ENCODE measurements at places on chromosomes 2 and 18.

DNA sequence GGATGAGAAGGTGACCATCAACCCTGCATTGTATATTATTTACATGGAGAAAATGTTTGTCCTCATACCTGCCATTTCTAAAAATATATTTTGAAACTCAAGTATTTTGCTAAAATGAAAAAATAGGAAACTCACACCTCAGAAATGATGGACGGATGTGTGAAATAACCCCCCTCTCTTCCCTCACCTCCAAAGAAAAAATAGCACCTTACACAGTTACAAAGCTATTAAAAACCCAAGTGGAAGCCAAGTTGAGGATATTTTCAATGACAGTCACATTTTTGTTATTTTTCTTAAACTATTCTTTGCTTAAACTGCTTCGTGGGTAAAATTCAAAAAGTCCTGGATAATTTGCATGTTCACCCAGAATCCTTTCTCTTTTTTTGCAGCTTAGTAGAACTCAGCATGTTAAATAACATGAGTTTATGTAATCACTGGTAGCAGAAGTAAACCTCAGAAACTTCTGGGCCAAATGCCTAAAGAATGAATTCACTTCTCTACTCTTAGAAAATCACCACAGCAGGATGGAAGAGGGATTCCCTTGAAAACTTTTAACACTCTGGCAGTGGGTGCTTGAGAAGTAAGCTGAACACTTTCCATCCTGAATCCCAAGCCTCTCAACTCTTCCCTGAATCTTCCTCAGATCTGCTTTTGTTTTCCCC lies 768 bp downstream of the DSC1 start:
- DNase-seq: no peak

DNA sequence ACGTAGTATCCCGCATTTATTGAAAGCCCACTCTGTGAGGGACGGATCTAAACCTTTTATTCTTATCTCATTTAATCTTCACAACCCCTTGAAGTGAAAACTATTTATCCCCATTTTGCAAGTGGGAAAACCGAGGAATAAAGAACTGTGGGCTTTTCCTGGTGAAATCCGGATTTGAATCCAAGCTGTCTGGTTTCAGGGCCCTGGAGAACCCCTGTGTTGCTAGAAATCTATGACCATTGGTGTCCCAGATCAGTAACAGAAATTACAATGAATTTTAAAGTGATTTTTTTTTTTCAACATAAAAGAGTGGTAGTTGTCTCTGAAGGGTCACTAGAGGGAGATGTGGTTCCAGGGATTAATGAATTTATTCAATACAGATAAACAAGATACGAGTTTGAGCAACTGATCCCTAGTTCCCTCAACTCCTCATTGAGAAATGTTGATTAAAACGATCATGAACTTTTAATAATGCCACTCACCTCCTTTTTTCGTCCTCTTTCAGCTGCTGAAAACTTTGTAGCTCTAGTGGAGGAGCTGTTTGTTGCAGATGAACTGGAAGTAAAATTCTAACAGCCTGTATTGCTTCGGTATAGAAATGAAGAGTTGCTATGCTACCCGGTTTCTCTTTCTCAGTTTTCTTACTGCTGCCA lies 940 bp downstream of the XRCC5 start:
- no peak for DNase-seq

GRCh38 chr18:31498574-31499524 lies 872 bp downstream of the DSG2 start:
- DNase-seq: no peak

GRCh38 chr18:61643884-61644647 lies 248.7 kb downstream of the RNF152 start:
- DNase-seq: no peak

- no peak for DNase-seq
Observed at GRCh38 chr2:27954221-27954673, 63.7 kb downstream of the BABAM2 start.

DNA sequence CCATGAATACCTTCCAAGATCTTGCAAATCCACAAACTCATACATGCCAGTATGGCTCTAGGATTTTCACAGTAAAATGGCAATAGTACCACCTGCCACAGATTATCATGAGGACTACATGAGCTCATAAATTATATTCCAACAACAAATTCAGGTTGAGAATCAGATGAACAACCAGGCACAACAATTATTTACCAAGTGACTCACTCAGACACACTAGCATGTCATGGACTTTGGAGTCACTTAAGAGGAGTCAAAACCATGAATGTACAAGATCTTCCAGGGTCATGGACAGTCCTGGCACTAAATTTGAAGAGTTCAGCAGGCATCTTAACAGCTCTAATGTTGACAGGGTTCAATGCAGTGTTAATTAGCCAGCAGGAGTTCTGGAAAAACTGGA lies 34.4 kb upstream of the BZW1 start:
- DNase-seq: no peak

DNA sequence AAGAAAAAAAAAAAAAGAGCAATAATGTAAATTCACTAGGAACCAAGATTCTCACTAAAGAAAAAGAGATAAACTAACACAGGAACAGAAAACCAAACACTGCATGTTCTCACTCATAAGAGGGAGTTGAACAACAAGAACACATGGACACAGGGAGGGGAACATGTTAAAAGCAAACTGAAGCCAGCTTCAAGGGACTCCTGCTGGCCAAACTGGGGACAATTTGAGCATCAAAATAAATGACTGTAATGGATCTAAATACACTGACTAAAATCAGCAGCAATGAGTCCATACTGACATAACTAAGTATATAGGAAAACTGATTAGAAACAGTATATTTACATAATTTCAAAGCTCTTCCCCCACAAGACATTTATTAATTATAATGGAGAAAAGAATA lies 73.0 kb downstream of the FARSB start:
- no peak for DNase-seq

DNA sequence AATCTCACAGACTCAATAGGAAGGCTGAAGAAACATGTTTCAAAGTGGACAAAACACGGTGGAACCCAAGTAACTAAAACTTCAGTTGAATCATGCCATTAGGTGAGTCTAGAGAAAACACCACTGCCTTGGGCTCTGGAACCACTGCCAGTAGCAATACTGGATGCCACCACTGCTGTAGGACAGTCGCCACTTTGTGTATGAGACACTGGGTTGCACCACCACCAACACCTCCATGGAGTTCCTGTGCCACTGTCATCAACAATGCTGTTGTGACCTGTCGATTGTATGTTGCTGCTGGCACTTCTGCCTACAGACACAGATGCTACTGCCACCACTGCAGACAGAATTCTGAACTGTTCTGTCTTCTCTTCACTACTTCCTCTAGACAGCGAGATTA lies 686.7 kb downstream of the METTL4 start:
- no peak for DNase-seq

DNA sequence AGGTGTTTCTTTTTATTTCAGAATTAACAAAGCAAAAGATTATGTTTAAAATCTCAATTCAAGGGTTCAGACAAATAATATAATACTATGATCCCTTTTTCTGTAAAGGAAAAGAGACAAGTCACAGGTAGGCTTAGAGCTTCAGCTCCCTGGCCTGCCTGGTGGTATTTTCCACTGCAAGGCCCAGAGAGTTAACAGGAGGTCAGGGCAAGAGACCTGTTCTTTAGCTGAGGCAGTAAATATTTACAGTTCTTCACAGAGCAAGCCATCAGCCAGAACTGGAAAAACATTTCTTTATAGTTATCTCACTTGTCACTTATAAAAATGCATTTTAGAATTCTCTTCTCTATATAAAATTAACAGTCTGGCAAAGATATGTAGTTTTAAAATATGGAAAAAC lies 70.1 kb downstream of the EPG5 start:
- no peak for DNase-seq

DNA sequence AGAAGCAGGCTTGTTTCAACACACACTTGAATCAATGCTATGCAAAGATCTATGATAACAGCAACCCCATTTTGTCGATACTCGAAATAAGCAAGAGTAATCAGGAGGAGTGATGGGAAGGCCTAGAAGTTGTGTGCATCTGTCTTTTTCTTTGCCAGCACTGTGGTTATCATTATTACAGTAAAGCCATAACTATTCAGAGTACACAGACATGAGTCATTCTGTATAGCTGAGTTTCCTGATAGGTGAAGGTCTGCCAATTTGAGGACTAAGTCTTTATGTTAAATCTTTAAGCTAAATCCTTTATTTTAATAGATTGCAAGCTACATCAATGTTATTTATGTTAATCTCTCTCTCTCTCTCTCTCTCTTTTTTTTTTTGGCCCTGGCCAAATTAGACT lies 1344.4 kb upstream of the CELF4 start:
- no peak for DNase-seq

DNA sequence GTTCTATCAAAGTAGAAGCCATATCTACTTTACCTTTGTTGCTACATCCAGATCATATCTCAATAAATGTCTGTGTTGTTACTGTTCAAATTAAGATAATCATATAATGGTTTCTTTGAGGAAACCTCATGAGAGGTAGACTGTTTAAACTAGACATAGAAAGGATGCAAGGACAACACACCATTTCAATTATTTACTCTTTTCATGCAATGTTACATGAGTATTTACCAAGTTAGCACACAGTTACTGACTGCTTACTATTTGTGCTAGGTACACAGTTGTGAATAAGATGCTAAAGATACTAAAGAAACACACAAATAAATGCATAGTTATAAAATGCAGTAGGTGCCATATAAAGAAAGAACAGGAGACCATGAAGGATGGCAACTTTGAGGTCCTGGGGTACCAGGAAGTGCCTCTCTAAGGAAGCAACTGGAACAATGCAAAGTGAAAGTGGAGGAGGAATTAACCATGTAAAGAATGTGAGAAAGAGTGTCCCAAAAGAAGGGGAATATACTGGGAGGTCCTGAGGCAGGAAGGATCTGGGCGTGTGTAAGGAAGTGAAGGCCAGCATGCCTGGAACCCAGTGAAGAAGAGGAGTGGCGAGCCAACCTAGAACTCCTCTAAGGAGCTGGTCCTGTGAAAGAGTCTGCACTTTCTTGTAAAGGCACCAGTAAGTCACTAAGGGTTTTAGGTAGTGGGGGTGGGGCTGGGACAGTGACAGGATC lies 39.4 kb downstream of the RBMS1 start:
- DNase-seq: no peak

DNA sequence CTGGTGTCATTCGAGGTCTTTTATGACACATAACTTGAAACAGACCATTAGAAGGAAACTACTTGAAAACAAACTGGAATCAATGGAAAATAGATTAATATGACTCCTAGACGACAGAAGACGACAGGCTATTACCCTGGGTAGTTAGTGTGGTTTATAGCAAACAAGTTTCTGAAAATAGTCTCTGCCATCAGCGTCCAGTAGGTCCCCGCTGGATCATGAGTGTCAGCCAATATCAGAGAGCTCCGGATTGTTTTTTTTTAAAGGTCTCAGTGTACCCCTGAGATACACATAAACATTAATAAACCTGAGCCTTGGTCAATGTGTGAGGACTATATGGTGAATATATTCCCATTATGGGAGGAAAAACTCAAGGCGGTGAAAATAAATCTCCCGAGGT lies 115.0 kb upstream of the THUMPD2 start:
- DNase-seq: no peak

- DNase-seq: no peak
Observed at GRCh38 chr2:16251511-16252225, 311.3 kb downstream of the MYCN start.

DNA sequence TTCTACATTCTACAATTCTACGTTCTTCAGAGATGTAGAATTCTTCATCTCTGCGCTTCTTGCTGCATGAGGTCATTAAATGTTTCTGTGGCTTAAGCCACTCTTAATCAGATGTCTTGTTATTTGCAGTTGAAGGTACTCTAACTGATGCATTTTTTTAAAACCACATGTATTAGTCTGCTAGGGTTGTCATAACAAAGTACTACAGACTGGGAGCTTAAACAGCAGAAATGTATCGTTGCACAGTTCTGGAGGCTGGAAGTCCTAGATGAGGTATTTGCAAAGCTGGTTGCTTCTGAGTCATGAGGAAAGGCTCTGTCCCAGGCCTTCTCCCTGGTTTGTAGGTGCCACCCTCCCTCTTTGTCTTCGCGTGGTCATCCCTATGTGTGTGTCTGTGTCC lies 176.3 kb upstream of the GLI2 start:
- no peak for DNase-seq

- no peak for DNase-seq
Observed at GRCh38 chr2:38720613-38721241, 30.4 kb downstream of the SRSF7 start.

DNA sequence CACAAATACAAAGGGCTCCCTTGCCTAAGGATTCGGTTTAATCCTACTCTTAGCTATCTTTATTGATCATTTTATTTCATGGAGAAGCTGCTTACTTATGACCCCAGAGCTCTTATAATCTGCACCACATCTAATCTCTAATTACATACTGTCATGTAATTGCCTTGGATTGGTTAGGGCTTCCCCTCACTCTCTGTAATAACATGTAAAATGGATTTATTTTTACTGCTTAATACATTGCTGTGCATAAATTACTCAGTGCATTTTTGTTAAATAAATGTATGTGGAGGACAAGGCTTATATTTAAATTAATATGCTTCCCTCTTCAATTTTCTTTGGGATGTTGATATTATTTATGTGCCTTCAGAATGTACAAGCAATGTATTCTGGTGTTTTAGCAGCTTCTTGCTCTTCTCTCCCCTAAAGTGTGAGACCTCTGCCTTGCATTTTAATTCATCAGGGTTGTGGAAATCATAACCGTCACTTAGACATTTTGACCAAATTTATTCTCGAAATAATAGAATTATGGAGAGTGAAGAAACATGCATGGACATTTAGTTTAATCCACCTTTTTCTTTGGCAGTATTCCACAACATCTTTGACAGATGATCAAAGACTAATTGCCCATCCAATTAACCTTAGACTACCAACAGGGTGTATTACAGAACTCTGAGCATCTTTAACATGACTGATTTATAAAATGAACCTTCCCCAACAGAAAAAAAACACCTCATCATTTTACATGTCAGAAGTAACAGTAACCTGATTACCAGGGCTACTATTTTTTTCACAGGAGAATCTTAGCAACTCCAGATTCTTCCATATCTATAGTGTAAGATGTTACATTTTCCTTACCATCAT lies 692.6 kb downstream of the LRRTM4 start:
- DNase-seq: no peak

DNA sequence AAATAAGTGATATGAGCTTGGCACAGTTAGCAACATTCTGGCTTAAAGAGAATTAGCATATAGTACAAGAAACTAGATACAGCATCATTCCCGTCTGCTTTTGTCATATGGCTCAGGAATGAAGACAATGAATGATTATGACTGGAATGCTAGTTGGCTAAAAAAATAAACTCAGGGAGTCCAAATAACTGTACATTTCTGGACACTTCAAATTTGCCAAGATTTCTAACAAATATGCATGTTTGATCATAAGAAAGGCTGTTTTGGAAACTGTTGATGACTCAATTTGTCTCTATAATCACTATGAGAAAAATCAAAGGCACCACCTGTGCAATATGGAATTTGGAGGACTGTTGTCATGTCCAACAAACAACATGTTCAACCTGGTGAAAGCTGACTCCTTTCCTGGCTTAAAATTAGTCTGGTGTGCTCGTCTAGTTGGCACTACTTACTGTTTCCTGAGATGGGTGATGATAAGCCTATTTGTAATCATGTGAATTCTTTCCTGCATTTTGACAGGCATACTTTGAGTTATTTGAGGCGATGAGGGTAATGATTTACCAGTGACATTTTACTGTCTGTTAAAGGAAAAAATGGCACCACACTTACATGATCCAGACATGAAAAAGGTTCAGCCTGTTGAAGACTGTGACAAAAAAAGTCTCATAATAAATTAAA lies 133.9 kb upstream of the CDH20 start:
- DNase-seq: no peak

All from midbrain (tissue), 1 donor.